ENCODE measurements at places on chromosomes 6 and 20. TPM values are rescaled to one million over a fixed set of nuclear protein-coding genes. Genes with fewer than 3 reads are reported as not detected.

The LY6G6C gene
- not detected for total RNA-seq

The GRM4 gene
- total RNA-seq, result not detected

The KCNQ5 gene
- total RNA-seq, result 13.1 TPM

The CRIP3 gene
- total RNA-seq, result not detected

The FNDC1 gene
- total RNA-seq, result 0.03 TPM

The NOTCH4 gene
- 0.40 TPM for total RNA-seq

The DLK2 gene
- total RNA-seq, result 6.7 TPM

The MICB gene
- total RNA-seq, result 11.3 TPM

The ARFGAP1 gene
- total RNA-seq, result 110 TPM

The SIRPG gene
- 13.3 TPM for total RNA-seq

The HLA-DMB gene
- total RNA-seq, result 1.4 TPM

The ZBTB2 gene
- 18.5 TPM for total RNA-seq

The SLC12A5 gene
- not detected for total RNA-seq

The MUCL3 gene
- total RNA-seq, result not detected

The OGFRL1 gene
- total RNA-seq, result 2.5 TPM

The ISM1 gene
- total RNA-seq, result 11.5 TPM

The SLC35D3 gene
- not detected for total RNA-seq

The TRIM10 gene
- not detected for total RNA-seq

The AHI1 gene
- total RNA-seq, result 35.5 TPM

The FARS2 gene
- total RNA-seq, result 29.9 TPM

The CCR6 gene
- total RNA-seq, result 5.1 TPM

The GJA1 gene
- 0.65 TPM for total RNA-seq

The FILIP1 gene
- not detected for total RNA-seq

The GPSM3 gene
- total RNA-seq, result 43.4 TPM

The FAM83D gene
- 1.4 TPM for total RNA-seq

Data from activated T-cell treated with anti-CD3 and anti-CD28 coated beads, Interleukin-2, amount 50 U/mL, for 4 hours (primary cell).